ENCODE measurements at places on chromosomes 5 and 9. TPM values are rescaled to one million over a fixed set of nuclear protein-coding genes. Genes with fewer than 3 reads are reported as not detected.

DNA sequence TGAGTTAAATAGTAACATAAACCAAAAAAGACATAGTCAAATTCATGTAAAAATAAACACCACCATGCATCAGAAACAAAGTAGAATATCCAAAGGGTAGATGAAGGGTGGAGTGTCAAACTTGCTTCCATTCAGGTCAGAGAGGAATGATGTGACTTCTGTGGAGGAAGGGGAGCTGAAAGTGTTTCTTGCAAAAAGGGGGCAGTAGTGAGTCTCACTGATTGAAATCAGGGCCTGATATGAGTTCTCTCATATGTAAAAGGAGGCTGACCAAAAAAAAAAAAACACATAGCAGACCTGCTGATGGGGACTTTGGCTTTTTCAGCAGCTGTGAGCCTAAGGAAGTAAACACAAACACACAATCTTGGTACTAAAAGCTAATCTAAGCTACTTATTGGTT is 38.8 kb upstream of the RGMB start:
- no peak for DNase-seq

DNA sequence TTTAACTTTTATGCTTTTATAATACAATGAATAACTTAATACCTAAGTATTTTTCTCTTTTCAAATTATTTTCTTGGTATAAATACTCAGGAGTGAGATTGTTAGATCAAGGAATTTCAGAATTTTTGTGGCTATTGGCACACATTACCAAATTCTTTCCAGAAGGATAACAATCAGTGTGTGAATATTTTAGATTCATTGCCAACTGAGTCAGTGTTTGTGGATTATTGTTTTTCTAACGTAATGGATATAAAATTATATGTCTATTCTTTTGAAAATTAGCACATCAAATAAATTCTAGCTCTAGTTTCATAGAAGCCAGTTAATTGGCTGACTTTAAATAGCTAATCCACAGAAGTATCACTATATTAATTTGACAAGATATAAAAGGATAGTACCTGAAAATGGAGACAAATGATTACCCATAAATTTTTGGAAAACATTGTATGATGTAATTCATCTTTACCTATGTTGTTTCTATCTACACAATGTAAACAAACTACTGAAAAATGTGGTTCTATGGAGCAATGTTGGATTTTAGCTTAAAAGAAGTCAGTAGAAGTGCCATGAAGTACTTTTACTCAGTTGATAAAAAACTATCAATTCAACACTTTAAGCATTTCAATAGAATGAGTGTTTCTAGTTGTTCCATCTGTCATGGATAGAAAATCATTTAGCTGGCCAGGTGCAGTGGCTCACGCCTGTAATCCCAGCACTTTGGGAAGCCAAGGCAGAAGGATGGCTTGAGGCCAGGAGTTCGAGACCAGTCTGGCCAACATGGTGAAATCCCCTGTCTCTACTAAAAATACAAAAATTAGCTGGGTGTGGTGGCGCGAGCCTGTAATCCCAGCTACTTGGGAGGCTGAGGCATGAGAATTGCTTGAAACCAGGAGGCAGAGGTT is 185.1 kb downstream of the ADAMTSL1 start:
- no peak for DNase-seq

Gene FBP1
- 1.4 TPM for total RNA-seq

Gene DCP2
- total RNA-seq = 32.5 TPM

Gene PAM
- total RNA-seq = 99.1 TPM

Gene FUT7
- not detected for total RNA-seq
